ENCODE measurements at places on chromosomes 16 and 17.

- DNase-seq = no peak
Observed at GRCh38 chr17:71467719-71468118, 653.1 kb upstream of the SOX9 start.

DNA sequence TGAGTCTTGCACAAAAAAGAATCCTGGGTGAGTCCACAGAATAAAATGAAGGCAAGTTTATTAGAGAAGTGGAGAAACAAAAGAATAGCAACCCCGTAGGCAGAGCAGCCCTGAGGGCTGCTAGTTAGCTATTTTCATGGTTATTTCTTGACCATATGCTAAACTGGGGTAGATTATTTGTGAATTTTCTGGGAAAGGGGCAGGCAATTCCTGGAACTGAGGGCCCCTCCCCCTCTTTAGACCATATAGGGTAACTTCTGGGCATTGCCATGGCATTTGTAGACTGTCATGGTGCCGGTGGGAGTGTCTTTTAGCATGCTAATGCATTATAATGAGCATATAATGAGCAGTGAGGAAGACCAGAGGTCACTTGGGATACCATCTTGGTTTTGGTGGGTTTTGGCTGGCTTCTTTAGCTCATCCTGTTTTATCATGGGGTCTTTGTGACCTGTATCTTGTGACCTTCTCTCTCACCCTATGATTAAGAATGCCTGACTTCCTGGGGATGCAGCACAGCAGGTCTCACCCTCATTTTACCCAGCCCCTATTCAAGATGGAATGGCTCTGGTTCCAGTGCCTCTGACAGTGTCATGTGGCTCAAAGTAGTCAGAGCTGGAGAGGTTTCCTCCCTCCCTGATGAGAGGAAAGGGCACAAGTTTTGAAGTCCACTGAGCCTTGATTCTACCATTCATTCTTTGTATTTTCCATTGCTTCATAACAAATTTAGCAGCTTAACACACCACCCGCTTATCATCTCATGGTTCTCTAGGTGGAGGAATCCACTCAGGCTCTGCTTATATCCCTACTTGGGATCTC, 55.7 kb upstream of the LGALS9 start:
- no peak for DNase-seq

DNA sequence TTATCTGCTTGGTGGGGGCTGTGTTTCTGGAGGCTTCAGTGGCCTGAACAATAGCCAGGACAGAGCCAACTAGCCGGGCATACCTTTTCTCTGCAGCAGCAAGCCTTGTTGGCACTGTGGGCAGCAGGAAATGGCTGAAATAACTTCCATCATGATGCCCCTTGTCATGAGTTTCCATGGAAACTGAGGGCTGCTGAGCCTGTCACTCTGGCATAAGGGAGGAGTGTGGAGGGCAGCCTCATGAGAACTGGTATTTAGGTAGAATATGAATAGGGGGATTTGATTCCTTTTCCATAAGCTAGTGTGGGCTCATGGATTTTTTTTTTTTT, 39.4 kb downstream of the PLCG2 start:
- DNase-seq = no peak

- DNase-seq = no peak
Observed at GRCh38 chr17:75712446-75712845, 8.8 kb upstream of the ITGB4 start.

GRCh38 chr17:68734187-68734900, 133.2 kb upstream of the FAM20A start:
- no peak for DNase-seq

- DNase-seq = no peak
Observed at GRCh38 chr16:84832488-84833143, 12.8 kb downstream of the CRISPLD2 start.

- DNase-seq = peak; percentile 62
Observed at GRCh38 chr16:24729243-24729950, at the start of gene TNRC6A. TSS of gene TNRC6A (plus strand) at chr16:24729651. CDS start at chr16:24729842, 191 bp downstream.

GRCh38 chr16:54098247-54098646, 188.3 kb downstream of the IRX3 start:
- no peak for DNase-seq

DNA sequence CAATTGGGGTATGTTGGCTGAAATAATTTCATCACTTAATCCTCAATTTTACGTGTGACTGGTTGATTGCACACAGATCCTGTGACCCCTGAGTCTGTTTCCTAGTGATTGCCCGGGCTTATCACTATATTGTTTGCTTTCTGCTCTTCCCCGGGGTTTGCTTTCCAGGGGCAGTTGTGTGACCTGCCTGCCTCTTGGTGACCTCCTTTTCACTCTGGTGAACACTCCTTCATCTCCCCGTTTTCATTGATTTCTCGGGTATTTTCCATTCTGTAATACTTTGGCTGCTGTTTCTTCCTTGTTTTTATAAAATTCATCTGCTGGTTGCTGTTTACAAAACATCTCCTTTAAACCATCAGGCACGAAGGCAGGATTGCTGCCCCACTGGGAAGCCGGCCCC, 36.0 kb downstream of the NTN1 start:
- no peak for DNase-seq

DNA sequence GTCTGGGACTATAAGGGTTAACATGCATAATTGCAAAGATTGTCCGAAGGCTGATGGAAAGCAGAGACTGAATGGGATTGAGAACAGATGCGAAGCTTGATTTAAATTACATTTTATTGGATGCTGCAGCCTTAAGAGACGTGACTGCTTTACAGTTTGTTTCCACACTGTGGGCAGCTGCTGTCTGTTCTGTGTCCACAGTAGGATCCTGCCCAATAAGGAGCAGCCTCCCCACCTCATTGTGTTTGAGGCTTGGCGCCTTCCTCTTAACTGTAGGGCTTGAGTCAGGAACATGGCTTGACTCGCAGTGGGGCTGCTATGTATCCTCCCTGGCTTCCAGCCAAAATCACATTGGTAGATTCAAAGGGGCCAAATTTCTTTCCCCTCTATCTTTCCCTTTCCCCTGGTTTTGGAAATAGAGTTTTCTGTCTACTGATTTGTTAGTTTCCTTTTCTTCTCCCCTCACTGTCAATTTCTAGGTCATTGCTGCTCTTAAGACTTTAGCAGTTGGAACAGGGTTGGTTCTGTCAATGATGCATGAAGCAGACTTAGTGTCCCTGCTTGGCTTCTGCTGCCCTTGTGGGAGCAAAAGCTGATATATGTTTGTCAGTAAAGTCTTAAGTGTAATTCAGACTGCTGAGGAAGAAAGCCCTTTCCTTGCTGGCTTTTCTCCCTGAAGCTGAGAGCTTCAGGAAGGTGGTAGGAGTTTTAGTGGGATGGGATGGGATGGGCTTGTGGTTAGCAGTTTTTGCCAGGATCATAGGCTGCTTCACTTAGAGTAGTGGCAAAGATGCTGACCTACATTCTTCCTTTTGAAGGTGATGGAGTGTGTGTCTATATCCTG, 5.0 kb upstream of the RARA start:
- DNase-seq = no peak

DNA sequence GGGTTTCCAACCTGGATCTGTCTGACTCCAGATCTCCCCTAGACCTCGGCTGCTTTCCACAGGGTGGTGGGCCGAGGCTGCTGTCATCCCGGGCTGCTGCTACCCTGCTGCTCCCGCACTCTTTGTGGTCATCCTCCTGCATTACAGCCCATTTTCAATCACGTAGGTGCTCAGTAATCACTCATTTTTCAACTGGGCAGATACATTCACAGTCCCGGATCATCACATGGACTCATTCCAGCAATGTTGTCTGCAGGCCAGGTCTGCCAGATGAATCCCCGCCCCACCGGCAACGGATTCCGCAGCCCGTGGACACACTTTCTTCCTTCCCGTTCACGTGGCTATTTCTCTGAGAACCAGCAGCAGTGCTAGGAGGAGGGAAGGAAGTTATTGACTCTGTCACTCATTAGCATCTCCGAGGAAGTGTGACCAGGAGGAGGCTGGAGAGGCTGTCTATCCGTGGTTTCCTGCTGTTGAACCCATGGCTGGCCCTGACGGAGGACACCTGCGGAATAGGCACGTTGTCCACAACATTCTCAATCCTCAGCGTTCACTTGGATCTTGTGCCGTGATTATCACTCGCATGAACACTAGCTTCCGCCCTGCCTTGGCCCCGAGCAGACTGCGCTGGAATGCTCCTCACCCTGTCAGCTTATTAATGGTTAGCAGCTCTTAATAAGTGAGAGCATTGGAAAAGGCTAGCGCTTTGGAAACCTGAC, 14.7 kb upstream of the ZCCHC14 start:
- DNase-seq = no peak

DNA sequence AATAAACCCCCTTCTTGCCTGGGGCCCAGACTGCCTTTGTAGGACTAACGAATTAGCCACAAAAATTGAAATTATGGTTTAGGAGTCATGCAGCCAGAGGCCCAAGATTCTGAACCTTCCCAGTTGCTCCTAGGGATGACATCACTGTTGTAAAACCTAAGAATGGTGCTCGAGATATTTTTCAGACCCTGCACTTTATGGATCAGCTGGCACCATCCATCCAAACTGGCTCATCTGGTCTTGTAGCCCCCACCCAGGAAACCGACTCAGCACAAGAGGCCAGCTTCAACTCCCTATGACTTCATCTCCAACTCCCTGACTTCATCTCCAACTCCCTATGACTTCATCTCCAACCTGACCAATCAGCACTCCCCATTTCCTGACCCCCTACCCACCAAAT, 10.9 kb upstream of the EVPL start:
- DNase-seq = no peak

DNA sequence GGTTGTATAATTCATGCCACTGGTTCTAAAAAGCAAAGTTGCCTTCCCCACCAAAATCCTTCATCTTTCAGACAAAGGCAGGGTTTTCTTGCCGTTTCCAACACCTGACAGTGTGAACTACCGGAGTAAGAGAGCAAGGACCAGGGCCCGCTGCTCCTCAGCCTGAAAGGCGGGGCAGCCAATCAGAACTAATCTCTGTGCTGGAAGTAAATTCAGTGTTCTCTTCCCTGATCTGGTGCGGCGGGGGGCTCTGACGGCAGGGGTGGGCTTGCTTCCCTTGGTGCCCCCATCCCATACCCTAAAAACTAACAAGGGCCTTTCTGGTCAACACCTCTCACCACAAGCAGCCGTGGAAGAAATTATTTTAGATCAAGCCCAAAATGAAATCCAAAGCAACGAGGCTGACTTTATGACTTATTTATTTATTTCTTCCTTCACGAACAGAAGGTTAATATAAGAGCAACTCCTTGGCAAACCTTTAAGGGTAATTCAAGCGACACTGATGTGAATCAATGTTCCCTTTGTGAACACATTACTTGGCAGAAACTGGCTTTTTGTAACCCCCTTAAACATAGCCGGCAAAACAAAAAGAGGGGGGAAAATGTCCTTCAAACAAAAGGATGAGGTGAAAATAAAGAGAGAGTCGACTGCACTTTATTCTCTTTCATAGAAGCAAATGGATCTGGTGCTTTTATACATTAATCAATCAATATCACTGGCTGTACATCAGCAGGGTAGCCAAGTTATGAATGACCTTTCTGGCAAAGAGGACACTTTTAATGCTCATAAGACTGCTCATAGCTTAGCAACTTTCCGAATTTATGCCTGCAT, 189.9 kb downstream of the ZFHX3 start:
- DNase-seq = no peak

DNA sequence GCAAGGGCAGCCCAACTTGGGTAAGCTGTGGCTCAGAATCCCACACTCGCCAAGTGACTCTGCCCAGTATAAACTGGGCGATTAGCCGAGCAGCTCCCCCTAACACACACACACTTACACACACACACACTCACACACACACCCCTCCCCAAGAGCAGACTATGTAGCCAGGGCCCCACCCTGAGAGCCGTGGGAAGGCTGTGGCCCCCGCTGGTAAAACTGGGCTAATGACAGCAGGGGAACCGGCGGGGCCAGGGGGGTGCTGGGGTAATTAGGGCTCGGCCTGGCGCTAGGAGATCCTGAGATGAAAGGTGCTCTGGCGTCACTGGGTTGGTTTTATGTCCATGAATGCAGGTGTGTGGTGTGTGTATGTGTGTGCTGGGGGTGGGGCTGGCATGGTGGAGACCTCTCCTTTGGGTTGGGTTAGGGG, 1.1 kb upstream of the THRA start:
- no peak for DNase-seq
